ENCODE measurements at places on chromosomes 2 and 18. TPM values are rescaled to one million over a fixed set of nuclear protein-coding genes. Genes with fewer than 3 reads are reported as not detected.
A peak's percentile ranks its signal among the peaks of the same experiment; 100 is the strongest.

DNA sequence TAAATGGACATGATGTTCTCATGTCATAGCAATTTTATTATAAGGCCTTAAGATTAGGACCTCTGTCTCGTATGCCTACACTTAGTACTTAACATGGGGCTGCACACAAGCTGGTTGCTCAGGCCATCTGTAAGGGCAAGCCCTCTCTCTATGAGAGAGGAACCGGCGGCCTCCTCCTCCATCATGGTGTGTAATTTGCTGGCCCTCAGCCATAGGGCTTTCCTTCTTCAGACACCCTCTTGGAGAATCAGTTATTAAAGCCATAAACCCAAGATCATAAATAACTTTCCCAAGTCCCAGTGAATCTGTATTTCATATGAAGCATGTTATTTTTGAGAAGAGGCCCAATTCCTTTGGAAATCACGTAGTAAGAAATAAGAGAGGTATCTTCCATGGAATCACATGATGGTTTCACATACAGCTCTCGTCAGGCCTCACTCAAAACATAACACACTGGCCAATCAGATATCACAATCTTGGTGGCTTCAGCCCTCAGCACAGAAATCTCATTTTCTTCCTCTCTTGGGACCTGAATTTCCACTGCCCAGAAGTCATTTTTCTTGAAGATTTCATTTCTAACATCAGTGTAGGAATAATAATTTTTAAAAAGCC is 92.6 kb downstream of the RDH14 start:
- DNase-seq = no peak

- DNase-seq = no peak
Observed at GRCh38 chr2:136497709-136498108, 267.6 kb upstream of the THSD7B start.

DNA sequence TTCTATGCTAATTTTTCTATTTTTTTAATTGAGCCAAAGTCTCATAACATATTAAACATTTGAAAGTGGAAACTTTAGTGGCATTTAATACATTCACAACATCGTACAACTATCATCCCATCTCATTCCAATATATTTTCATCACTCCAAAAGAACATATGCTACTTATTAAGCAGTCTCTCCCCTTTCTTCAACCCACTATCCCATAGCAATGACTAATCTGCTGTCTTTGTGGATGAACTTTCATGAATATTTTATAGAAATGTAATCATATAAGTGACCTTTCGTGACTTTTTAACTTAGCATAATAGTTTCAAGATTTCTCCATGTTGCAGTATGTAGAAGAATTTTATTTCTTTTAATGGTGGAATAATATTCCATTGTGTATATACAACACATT is 90.3 kb downstream of the CCDC178 start:
- DNase-seq = no peak

DNA sequence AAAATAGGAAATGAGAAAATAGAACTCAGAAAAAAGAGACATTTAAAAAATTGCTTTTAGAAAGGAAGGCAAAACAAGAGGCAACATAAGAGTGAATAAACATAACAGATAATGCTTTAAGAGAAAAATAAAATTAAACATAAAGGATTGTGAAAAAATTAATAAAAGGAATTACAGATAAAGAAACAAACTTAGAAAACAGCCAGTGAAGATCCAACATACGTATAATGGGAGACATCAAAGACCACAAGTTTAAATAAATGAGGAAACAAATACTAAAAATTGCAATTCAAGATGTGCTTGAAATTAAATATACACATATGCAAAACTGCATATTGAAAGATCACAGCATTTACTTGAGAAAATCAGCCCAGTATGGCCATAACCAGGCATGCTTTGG is 448.9 kb downstream of the NBAS start:
- no peak for DNase-seq

DNA sequence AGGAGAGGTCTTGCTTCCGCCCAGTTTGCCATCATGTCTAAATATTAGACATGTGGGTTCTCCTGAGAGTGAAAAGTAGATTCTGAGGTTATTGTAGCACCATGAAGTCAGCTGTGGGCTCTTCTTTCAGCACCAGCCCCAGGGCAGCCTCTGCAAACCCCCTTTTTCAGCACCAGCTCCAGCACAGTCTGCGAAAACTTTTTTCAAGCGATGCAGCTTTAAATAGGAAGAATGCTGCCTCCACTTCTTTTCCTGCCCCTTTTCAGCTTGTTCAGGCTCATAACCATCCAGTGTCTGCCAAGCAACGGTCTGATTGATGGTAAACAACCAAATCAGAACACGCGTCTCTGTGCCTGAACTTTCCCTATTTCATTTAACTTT is at the start of gene COL5A2:
TSS of gene COL5A2 (minus strand) at position 192 of the 381 bp plus-strand sequence. CDS start at position 35, 157 bp downstream.
- peak; percentile 52 for DNase-seq

GRCh38 chr2:220162320-220162719 is 534.9 kb downstream of the SLC4A3 start:
- no peak for DNase-seq

DNA sequence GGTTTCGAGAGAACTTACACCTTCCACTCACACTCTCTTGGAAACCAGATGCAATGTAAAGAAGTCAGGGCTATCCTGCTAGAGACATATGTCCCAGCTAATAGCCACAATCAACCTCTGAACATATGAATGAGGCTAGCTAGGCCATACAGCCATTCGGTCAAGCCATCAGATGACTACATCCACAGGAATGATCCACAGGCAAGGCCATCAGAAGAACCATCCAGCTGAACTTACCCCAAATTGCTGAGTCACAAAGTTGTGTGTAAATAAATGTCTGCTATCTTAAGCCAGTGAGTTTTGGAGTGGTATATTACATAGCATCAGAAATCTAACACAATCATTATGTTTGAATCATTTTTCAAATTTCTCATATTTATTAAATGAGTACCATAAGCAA is 5.2 kb upstream of the SPAST start:
- no peak for DNase-seq

GRCh38 chr2:60313470-60314172 is 239.8 kb downstream of the BCL11A start:
- DNase-seq = no peak

DNA sequence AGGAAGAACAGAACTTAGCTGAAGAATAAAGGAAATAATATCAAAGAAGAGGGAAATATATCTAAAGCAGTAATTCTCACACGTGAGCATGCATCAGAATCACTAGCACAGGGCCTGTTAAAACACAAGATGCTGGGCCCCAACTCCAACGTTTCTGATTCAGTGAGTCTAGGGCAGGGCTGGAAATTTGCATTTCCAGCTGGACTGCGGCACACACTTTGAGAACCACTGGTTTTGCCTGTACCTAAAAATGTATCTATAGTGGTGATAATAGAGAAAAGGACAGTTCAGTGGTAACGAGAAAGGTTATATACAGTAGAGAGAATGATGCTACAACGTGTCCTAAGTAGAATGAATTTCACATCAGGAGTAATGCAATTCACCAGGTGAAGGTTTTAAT is 11.2 kb downstream of the REV1 start:
- DNase-seq = no peak

DNA sequence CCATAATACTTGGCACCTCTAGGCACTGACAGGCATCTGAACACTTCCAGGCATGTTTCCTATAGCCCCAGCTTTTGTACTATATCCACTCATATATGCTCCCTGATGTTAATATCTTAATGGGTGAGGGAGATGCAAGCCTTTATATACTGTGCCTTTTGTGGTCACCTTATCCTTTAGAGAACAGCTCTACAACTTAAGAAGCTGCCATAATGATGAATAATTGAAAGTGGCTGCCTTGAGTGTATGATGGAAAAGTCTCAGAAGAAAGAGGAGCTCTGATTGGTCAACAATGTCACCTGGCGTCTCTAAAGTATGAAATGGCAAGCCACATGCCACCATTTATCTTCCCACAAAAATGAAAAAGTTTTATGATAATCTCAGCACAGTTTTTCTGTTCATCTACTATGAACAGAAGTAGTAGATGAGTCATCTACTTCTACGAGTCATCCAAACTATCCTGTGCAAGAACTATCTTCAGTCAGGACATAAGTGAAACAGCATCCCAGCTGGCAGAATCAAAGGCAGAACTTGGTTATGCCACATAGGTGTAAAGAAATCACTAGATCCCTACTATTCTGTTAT is 997.9 kb upstream of the CELF4 start:
- DNase-seq = no peak

GRCh38 chr18:63162271-63163014 is 157.1 kb downstream of the BCL2 start:
- DNase-seq = no peak

DNA sequence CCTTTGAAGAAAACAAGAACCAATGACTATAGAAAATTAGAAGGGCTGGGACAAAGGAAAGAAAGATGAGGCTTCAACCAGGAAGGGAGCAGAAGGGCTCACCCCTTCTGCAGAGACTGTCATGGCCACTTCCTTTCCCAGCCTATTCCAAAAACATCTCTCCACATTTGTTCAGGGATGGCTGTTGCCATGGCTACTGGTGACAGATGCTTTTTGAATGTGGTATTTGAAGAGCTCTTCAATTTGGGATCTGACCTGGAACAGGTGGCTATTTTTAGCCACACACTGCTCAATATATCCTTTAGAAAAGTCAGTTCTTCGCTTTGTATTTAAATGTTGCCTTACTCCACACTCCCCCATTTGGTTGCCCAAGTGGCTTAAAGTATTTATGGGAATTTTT is 64.1 kb upstream of the LCLAT1 start:
- DNase-seq = no peak

- no peak for DNase-seq
Observed at GRCh38 chr2:96093528-96093927, 22.8 kb downstream of the ADRA2B start.

DNA sequence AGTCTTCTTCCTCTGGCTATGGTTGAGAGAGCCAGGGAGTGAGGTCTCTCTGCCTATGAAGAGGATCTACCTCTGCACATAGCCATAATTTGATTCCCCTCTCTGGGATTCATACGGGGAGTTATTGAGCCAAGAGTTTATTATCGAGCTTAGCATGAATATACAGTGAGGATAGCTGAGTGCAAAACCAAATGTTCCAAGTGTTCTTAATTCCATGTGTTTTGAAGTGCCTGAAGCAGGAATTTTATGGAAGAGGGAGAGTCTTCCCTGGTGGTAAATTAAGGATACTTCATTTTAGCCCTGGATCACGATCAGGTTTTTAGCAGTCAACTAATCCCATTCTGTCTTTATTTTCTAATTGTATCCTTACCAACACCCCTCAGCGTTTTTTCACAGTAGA is 270.6 kb downstream of the C1D start:
- no peak for DNase-seq

DNA sequence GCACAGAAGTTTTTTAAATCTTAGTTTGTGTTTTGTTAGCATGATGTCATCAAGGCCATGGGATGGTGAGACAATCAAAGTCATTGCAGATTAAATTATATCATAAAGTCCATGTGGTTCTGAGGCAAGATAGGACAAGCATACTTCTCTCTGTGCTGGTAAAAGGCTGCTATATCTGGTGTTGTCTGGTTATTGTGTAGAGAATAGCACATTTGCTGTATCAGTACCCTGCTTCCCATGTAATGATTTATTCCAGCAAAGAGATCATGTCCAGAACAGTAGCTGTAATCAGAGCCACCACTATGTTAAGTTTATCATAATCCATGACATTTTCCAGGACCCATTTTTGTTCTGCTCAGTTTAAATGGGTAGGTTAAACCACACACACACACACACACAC is 123.0 kb downstream of the TTC27 start:
- DNase-seq = no peak

DNA sequence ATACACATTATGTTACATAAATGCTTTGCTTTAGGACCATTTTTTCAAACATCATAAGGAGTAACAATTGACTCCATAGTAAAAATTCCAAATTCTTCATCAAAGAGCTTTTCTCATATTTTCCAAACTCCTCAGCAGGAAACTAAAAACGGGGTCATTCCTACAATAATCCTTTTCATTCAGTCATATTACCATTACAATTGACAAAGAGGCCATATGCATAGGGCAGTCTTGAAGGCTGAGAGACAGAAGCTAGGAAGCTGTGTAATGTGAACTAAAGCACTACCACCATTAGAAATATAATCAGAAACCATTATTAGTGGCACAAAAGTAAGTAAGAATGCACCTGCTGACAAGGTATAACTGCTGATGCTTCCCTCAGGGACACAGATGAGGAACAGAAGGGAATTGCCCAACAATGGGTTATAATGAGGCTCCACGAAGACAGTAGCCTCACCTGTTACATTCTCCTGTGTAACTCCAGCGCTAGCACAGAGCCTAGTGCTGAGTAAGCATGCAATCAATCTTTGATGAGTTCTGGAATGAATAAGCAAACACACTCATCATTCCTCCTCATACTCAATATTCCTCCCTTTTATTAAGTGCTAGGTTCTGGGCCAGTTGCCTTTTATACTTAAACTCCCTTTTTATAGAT is 942.3 kb downstream of the CPS1 start:
- DNase-seq = no peak

GRCh38 chr2:128369108-128369555 is 50.5 kb upstream of the HS6ST1 start:
- no peak for DNase-seq

DNA sequence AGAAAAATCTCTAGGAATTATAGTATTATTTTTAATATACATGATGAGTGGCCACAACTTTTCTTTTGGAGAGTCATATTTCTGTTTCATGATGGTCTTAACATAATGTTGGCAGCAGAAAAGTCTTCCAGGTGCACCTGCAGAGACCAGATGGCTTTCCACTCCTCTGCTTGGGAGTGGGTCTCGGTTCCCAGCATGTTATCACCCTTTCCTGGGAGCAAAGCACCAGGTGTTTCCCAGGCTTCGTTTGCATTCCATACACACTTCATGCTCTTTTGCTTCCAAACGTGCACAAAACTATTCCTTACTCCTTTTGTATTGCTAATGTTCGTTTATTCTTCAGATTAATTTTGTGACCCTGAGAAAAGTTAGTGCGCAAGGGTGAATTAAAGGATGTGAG is 305.2 kb downstream of the CDH2 start:
- no peak for DNase-seq

The EVX2 gene
- not detected for total RNA-seq

The CRACDL gene
- total RNA-seq = 3.3 TPM

The ARHGAP28 gene
- total RNA-seq = 350 TPM

The TMEM182 gene
- 6.2 TPM for total RNA-seq

The NCK2 gene
- total RNA-seq = 93.7 TPM

The TUBA4B gene
- total RNA-seq = not detected

The ALMS1 gene
- 21.5 TPM for total RNA-seq

The DYTN gene
- total RNA-seq = 3.1 TPM

The SULT1C4 gene
- 22.6 TPM for total RNA-seq

The SLC5A7 gene
- total RNA-seq = not detected

The UGT1A8 gene
- not detected for total RNA-seq

Data from endothelial cell (in vitro differentiated cells).